ENCODE measurements at places on chromosomes 12 and 14. TPM values are rescaled to one million over a fixed set of nuclear protein-coding genes. Genes with fewer than 3 reads are reported as not detected.

- H3K27me3 ChIP-seq: peaks cover 13% of the 10 kb centered on the region
- peaks cover 4% of the 10 kb centered on the region for H3K4me1 ChIP-seq
Observed at GRCh38 chr14:21049271-21049673, 7.1 kb downstream of the RNASE7 start.

Gene UNC79
- not detected for total RNA-seq

DNA sequence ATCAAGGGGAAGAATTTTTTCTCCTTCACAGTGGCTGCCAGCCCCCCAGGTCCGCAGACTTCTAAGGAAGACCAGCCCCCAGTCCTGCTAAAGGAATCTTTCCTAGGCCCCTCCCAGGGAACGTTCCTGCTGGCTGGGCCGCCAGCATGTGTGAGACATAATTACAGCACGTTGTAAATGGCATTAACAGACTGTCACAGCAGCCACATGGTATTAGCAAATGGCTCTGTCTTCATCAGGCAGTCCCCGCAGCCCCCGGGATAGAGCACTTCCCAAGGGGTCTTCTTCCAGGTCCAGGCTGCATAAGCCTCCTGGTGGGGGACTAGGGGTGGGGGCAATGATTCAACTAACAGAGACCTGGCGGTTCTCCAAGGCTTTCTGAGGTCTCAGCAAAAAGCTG is 34.9 kb upstream of the FAM222A start:
- no peak for DNase-seq
- H3K4me3 ChIP-seq: no peak overlapping the region
- peaks cover 33% of the 10 kb centered on the region for H3K27me3 ChIP-seq
- H3K27ac ChIP-seq: no peak overlapping the region

DNA sequence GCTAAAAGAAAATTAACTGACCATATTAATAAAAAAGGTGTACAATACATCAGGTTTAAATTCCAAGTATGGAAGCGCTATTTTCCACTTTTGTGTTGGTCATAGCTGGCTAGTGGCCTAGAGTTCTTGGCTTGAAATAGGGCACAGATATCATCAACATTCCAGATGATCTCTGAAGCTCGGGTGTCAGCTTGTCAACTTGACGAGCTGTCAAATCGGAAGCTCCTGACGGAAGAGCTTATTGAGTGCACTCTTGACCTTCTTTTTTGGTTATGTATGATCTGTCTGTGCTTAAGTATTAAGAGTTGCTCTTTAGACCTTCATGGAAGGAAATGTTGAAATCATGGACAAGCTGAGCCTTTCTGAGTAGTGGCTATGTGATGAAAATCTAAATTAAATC is 177.9 kb downstream of the APAF1 start:
- H3K36me3 ChIP-seq: no peaks in the 10 kb centered on the region
- no peak overlapping the region for H3K4me3 ChIP-seq
- no peaks in the 10 kb centered on the region for H3K27me3 ChIP-seq
- no peaks in the 10 kb centered on the region for H3K4me1 ChIP-seq
- DNase-seq: no peak
- H3K27ac ChIP-seq: no peak overlapping the region

Gene CCDC177
- not detected for total RNA-seq

Gene TGM1
- 0.56 TPM for total RNA-seq

Gene SPTB
- total RNA-seq: under 0.01 TPM

GRCh38 chr12:50695961-50696360 is 67.9 kb upstream of the ATF1 start:
- H3K4me1 ChIP-seq: no peaks in the 10 kb centered on the region
- no peak for DNase-seq
- no peak overlapping the region for H3K27ac ChIP-seq
- no peak overlapping the region for H3K4me3 ChIP-seq

Gene MMP14
- total RNA-seq: 156 TPM

- H3K4me1 ChIP-seq: no peaks in the 10 kb centered on the region
- peaks cover 80% of the 10 kb centered on the region for H3K27me3 ChIP-seq
Observed at GRCh38 chr14:94769391-94770250, at the start of gene GSC. Gene GSC (minus strand): TSS chr14:94770113. CDS start chr14:94770015, 98 bp downstream.

DNA sequence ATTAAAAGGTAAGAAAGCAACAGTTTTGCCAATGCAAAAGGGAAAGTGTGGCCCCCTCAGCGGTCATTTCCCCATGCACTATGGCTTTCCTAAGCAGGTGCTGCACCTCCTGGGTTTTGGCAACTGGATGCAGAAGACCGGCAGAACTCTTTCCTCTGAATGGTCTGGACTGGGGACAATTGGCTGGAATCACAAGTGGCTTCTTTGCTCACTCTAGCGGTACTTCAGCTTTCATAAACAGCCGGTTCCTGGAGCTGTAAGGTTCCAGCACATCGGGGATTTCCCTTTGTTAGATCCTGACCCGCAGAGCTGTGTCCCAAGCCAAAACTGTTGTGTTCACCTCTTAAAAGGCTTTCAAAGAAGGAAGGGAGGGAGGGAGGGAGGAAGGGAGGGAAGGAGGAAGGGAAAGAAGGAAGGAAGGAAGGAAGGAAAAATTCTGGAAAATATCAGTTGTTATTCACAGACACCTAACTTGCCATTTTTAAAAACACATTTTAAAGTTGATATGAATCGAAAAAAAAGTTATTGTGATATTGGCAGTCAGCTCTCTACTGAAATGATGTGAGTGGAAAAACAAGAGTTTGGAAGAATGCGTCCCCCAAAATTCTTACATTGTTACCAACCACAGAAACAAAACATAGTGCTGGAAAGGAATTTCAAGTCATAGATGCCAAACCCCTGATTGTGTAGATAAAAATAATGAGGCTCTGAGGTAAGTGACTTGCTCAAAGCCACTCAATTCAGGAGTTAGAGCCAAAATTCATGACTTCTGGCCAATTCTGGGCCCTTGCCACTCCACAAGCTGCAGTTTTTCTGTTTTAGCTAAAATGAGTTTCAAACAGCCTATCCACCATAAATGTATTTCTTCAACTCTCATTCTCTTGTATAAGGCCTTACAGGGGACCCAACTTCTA is 220.6 kb upstream of the HMGA2 start:
- no peaks in the 10 kb centered on the region for H3K27me3 ChIP-seq
- H3K27ac ChIP-seq: peak overlapping the region; percentile 95
- DNase-seq: peak; percentile 94
- H3K4me1 ChIP-seq: peaks cover 15% of the 10 kb centered on the region
- H3K4me3 ChIP-seq: peak overlapping the region; percentile 50

- no peak overlapping the region for H3K4me3 ChIP-seq
- H3K27me3 ChIP-seq: no peaks in the 10 kb centered on the region
- DNase-seq: no peak
- H3K27ac ChIP-seq: no peak overlapping the region
- no peaks in the 10 kb centered on the region for H3K4me1 ChIP-seq
Observed at GRCh38 chr12:26493656-26494055, 298.3 kb downstream of the SSPN start.

DNA sequence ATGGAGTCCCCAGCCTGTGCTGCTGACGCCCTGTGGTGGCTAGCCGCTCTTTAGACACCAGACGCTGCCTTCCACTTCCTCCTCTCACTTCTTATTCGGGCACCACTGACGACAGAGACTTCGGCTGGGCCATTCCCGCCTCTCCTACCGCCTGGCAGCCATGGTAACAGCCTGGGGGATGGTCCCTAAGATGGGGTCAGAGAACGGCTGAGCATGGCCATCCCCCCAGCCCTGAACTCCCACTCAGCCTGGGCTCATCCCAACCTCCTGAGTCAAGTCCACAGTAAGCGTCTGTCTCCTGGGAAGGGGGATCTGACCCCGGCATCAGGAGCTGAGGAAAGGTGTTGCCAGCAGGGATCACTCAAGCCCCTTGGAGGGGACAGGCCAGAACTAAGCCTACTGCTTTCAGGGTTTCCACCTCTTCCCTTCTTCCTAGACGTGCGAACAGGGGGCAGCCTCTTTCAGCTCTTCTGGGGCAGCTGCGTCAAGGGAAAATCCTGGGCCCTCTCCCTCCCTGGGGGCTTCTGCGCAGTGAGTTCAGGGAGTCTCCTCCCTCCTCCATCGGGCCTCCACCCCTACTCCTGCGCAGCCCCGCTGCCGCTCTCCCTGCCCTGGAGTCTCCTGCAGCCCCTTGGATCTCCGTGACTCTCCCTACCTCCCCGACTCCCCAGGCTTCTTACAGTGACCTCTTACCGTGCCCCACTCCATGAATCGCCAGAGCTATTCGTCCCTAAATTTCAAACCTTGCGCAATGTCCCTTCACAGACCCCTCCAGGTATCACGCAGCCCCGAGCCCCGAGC is 643 bp upstream of the TAMALIN start:
- H3K4me3 ChIP-seq: peak overlapping the region; percentile 30
- no peak overlapping the region for H3K27ac ChIP-seq
- H3K27me3 ChIP-seq: no peaks in the 10 kb centered on the region
- H3K36me3 ChIP-seq: peaks cover 5% of the 10 kb centered on the region
- peaks cover 18% of the 10 kb centered on the region for H3K4me1 ChIP-seq
- DNase-seq: no peak

- H3K27ac ChIP-seq: no peak overlapping the region
- peaks cover 4% of the 10 kb centered on the region for H3K27me3 ChIP-seq
- no peak for DNase-seq
Observed at GRCh38 chr12:9957834-9958233, 13.4 kb upstream of the CLEC12A start.

Gene SMIM41
- total RNA-seq: not detected

DNA sequence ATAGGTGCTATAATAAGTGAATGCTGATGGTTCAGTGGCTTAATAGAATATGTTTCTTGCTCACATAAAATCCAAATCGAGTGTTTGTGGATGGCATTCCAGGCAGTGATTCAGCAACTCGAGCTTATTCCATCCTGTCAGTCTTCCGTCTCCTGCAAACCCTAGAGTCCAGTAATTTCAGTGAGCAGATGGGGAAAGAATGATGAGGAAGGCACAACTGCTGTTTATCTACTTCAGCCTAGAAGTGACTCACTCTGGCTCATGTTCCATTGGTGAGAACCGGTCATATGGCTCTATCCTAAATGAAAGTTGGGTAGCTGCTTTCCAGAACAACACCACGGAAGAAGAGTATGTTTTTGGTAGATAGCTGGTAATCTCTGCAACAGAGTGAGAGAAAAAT is 421.8 kb upstream of the PDE3A start:
- no peak overlapping the region for H3K4me3 ChIP-seq
- no peak overlapping the region for H3K27ac ChIP-seq
- no peaks in the 10 kb centered on the region for H3K27me3 ChIP-seq
- H3K36me3 ChIP-seq: no peaks in the 10 kb centered on the region

Gene IFT43
- 29.4 TPM for total RNA-seq

- H3K27me3 ChIP-seq: no peaks in the 10 kb centered on the region
- H3K27ac ChIP-seq: no peak overlapping the region
- H3K36me3 ChIP-seq: peaks cover 2% of the 10 kb centered on the region
- H3K4me1 ChIP-seq: peaks cover 6% of the 10 kb centered on the region
- no peak overlapping the region for H3K4me3 ChIP-seq
Observed at GRCh38 chr12:100959481-100959880, 164.9 kb downstream of the ANO4 start.

- DNase-seq: no peak
- H3K27me3 ChIP-seq: no peaks in the 10 kb centered on the region
- H3K36me3 ChIP-seq: no peaks in the 10 kb centered on the region
- no peak overlapping the region for H3K27ac ChIP-seq
- no peaks in the 10 kb centered on the region for H3K4me1 ChIP-seq
Observed at GRCh38 chr12:16154990-16155389, 122.5 kb downstream of the SLC15A5 start.

Gene KRT6B
- total RNA-seq: not detected

GRCh38 chr14:104093366-104094055 is 8.0 kb downstream of the ASPG start:
- no peak overlapping the region for H3K27ac ChIP-seq
- H3K4me3 ChIP-seq: no peak overlapping the region
- H3K27me3 ChIP-seq: no peaks in the 10 kb centered on the region
- H3K4me1 ChIP-seq: no peaks in the 10 kb centered on the region

DNA sequence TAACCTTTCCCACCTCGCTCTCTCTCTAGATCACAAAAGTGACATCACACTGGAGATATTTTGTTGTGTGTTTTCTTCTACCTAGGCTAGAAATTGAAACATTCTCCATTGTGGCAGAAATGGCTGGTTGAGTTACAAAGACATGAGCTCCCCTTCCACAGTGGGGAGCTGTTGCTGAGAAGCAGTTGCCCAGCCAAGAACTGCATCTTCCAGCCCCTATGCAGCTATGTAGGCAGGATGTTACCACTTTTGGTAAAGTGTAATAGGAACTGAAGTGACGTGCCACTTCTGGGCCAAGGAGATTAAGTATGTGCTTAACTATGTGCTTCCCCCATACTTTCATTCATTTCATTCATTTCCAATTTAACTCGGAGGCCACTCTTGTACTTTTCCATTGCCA is 138.7 kb upstream of the E2F7 start:
- H3K36me3 ChIP-seq: no peaks in the 10 kb centered on the region
- peak; percentile 5 for DNase-seq
- H3K4me1 ChIP-seq: no peaks in the 10 kb centered on the region
- no peak overlapping the region for H3K27ac ChIP-seq
- H3K27me3 ChIP-seq: no peaks in the 10 kb centered on the region

Gene CLEC1B
- not detected for total RNA-seq

GRCh38 chr12:132439333-132439904 is 50.5 kb upstream of the FBRSL1 start:
- no peak for DNase-seq
- no peaks in the 10 kb centered on the region for H3K4me1 ChIP-seq
- H3K27ac ChIP-seq: no peak overlapping the region

DNA sequence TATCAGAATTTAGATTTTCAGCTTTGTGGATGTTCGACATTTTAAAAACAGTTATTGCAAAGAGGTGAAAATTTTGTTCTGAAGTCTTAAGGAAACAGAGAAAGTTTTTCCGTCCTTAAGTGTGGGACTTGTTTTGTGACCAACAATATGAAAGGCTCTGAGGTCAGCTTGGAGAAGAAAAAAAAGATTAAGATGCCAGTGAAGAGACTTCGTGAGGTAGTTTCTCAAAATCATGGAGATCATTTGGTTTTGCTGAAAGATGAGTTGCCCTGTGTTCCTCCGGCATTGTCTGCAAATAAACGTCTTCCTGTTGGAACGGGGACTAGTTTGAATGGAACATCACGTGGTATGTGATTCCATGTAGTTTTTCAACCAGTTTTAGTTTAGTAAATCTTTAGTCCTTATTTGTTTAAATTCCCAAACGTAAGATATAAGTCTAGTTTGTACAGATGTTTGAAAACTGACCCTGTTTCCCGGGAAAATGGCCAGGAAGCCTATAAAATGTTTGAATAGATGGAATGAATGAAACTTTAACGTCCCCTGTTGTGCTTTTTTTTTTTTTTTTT is 682 bp downstream of the KIAA0586 start:
- H3K4me3 ChIP-seq: peak overlapping the region; percentile 92
- DNase-seq: peak; percentile 63
- no peaks in the 10 kb centered on the region for H3K27me3 ChIP-seq
- H3K27ac ChIP-seq: 0 out of 2 replicates have a peak overlapping the region, but pooled peaks have one; percentile 14

Gene HEBP1
- total RNA-seq: 14.7 TPM

DNA sequence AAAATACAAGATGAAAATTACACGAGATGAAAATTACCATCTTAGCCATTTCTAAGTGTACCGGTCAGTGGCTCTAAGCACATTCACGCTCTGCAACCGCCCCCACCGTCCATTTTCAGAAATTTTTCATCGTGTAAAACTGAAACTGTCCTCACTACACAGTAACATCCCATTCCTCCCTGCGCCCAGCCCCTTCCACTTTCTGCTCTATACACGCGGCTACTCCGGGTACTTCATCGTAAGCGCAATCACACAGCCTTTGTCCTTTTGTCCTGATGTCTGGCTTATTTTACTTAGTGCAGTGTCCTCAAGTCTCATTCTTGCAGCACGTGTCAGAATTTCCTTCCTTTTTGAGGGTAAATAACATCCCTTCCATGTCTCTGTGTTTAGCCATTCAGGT is 3.6 kb upstream of the GPR132 start:
- H3K4me3 ChIP-seq: no peak overlapping the region
- no peak overlapping the region for H3K27ac ChIP-seq
- H3K4me1 ChIP-seq: peaks cover 7% of the 10 kb centered on the region
- no peak for DNase-seq
- peaks cover 7% of the 10 kb centered on the region for H3K27me3 ChIP-seq
- no peaks in the 10 kb centered on the region for H3K36me3 ChIP-seq

Measured in IMR-90 (cell line).